Kasumi-1 (cell line): ENCODE measurements at places on chromosomes 5 and 9.

- no peak for DNase-seq
These were observed 101.5 kb downstream of the DEPDC1B start for GRCh38 chr5:60598424-60598823.

- no peak for DNase-seq
These were observed 269.7 kb downstream of the ISL1 start for GRCh38 chr5:51652980-51653379.

GRCh38 chr5:79111387-79111959 lies at the start of gene BHMT:
Gene BHMT, plus strand, starts transcription at chr5:79111809. Its CDS starts 77 bp downstream, at chr5:79111886.
- no peak for DNase-seq

DNA sequence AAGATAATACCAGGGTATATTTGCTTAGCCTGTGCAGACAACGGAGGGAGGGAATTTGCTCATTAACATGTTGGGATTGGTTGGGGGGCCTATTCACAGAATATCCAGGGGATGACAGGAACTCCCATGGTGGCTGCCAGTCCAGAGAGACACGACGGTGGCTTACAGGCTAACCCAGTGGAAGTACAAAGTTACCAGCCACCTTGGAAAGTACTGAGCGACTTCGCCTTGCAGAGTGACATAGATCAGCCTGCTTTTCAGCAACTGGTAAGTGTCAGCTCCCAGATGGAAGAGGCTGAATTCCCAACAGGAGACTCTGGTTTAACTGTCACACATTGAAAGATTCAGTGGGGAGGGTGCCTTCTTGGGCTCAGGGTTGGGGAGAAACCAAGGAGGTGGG lies 7.9 kb downstream of the ISL1 start:
- DNase-seq = no peak

- DNase-seq = no peak
These were observed 1.3 kb upstream of the EXOSC2 start for GRCh38 chr9:130692321-130692720.

DNA sequence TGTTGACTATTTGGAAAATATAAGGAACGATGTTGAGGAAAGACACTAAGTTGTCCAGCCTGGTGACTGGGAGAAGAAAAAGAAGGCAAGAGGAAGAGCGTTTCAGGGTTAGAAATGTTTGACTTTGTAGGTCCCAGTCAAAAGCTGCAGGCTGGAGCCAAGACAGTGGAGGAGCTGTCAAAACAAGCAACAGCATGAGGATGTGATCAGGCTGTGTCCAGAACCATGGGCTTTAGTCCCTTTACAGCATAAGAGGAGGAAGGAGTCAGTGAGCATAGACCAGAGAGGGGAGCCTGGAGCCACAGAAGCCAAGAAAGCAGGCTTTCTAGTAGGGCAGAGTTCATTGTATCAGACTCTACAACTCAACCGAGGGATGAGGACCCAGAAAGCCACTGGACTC lies 658.5 kb downstream of the BNC2 start:
- no peak for DNase-seq

DNA sequence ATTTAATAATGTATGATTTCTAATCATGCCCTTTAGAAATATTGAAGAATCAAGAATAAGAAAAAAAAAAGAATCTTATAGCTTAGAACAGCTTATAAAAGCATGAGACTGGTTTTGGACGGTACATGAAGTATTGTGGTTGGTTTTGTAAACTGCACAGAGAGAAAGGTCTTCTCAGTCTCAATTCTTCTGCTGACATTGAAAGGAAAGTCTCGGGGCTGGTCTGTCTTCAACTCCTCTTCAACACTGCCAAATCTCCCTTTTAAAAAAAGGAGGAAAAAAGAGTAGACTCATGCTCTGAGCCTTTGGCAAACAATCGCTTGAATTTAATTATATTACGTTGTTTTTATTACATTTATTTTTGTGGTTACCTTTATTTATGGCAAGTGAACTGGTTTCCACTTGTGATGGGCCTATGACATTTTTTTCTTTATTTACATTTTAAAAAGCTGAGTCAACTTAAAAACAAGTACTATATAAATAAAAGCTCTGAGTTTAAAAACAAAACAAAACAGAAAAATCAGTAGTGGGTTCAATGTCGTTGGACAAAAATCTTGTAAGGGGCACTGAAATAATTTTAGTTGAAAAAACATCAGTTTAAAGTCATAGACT lies 32.8 kb upstream of the EBF1 start:
- DNase-seq = no peak

DNA sequence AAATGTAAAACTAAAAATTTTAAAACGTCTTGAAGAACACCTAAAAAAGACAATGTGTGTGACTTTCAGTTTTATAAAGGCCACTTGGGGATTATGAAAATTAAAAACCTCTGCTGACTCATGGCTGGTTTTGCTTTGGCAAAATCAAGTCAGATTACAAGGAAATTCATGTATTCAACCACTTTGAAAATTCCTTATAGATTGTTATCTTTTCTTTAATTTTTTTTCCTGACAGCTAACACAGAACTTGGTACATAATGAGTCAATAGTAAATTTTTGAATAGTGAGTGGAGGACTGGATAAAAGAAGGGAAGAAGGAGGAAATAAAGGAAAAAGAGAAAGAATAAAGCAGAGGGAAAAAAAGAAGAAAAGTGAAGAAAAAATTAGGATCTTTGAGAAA lies 1774.7 kb upstream of the ACO1 start:
- DNase-seq = no peak

GRCh38 chr5:178218237-178218776 lies 14.0 kb downstream of the HNRNPAB start:
- DNase-seq = no peak

GRCh38 chr5:88203981-88204750 lies 64.5 kb downstream of the TMEM161B start:
- DNase-seq = no peak

DNA sequence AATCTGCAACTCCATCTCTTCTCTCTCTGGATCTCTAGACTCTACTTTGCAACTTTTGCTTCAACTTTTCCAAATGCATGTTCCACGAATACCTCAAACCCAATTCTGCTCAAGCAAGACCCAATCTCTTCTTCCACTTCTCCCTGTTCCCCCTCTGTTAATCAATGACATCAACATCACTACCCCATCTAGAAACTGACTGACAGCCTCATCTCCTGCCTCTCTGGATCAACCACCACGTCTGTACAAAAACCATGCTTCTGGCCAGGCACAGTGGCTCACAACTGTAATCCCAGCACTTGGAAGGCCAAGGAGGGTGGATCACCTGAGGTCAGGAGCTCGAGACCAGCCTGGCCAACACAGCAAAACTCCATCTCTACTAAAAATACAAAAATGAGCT lies 12.2 kb downstream of the GLDC start:
- DNase-seq = no peak

DNA sequence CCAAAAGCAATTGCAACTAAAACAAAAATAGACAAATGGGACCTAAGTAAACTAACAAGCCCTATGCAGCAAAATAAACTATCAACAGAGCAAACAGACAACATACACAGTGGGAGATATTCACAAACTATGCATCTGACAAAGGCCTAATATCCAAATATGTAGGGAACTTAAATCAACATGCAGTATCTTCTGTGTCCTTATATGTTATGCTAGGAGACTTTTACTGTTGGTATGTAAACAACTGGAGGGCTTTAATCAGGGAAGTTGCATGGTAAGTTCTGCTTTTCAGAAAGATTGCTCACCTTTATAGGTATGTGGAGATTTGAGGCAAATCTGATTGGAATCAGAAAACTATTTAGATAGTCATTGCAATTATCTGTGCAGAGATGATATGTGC lies 461.2 kb upstream of the RIOK2 start:
- no peak for DNase-seq

DNA sequence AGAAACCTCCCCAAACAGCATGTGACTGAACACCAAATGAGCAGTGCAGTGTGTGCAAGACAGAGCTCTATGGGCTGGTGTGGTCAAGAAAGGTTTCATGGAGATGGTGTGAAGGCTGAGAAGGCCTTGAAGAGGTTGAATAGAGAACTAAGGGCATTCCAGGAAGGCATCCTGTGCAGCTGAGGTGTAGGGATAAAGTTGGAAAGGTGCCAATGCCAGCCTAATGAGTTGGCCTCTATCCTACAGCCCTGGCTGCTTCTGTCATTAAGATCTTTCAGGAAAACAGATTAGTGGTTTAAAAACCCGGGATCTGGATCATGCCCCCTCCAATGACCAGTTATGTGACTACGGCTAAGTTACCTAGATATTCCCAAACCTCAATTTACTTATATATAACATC lies 4.0 kb downstream of the HDAC3 start:
- no peak for DNase-seq

DNA sequence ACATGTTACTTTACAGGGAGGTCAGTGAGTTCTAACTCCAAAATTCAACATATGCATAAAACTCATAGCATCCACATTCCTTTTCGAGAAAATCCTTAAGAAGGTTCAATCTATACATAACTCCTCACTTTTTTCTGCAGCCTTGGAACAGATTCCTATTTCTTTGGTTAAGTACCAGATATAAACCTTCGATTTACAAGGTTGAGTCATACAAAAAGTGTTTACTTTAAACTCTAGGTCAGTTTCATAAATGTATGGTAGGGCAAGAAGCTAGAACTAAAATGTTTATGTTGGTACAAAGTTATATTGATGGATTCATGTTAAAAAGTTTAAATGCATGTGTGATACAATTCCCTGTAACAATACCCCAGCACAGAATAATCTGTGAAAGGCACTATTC lies 19.4 kb downstream of the CDKN2AIPNL start:
- no peak for DNase-seq

DNA sequence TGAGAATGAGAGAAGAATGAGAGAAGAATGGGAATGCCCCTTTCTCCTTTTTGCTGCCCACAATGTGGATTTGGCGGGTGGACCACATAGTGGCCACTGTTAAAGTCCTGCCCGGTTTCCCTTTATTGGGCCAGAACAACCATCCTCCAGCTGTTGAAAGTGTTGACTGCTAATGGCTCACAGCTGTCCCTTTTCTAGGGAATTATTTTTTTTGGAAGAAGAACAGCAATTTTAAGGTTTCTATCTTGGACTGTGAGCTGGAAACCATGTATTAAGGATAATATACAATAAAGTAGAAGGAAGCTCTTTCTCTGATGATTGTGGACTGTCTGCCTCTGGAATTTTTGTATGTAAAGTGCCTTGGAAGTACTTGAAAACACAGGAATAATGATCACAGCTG lies 185.9 kb downstream of the DMRT2 start:
- DNase-seq = no peak

- no peak for DNase-seq
These were observed 58.3 kb upstream of the AKNA start for GRCh38 chr9:114446036-114446435.

DNA sequence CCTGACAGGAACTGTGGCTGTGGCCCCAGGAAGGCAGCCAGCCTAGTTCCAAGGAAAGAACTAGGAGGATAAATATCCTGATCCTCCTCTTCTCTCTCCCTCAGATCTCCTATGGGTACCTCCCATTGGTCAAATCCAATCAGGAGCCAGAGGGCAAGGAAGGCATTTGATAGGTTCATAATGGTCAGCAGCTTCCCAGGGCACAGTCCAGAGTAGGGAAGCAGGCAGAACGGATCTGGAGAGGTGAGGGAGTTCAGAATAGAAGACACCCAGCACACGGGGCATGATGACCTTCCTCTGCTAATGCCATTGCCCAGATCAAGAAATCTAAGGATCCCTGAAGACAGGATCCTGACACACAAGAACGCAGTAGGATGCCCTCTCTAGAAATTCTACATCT lies 8.6 kb downstream of the ABLIM3 start:
- no peak for DNase-seq

GRCh38 chr5:172710676-172711075 lies 60.3 kb downstream of the DUSP1 start:
- no peak for DNase-seq

DNA sequence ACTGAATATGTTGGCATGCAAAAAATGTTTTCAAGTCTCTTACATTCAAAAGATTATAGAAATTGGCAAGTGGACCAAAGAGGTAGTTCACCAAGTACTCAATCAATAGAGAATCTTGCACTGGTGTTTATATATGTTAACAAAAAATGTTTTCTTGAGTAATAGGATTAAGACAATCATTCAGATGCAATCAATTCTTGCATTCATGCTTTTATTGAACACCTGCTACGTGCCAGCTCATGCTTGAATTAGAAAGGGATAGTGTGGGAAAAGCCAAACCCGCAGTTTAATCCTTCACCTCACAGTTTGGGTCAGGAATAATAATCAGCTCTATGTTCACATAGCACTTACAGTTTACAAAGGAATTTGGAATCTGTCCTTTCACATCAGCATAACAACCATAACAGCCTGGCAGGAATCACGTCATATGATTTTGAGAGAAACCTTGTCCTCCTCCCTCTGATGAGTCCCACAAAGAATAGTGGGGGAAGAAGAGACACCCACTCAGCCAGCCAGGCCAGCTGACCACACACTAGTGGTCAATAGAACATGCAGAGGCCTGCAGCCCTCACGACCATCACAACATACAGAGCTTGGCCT lies 36.8 kb upstream of the FRRS1L start:
- no peak for DNase-seq

DNA sequence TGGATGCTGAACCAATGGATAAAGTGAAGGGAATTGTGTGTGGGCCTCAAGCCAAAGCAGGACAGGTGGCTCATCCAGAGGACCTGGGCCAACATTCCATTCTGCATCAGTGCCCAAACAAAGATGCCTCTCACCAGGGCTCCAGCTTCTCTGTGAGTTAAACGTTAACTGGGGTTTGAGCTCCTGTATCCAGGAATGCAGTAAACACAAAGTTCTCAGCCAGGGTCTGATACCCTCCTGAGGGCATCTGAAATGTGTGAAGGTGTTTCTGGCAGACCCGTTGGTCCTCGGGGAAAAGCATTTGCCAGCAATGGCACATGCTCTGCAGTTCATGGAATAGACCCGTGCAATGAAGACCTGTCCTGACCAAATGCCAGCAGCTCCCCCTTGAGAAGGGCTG lies 33.9 kb upstream of the AOPEP start:
- no peak for DNase-seq

DNA sequence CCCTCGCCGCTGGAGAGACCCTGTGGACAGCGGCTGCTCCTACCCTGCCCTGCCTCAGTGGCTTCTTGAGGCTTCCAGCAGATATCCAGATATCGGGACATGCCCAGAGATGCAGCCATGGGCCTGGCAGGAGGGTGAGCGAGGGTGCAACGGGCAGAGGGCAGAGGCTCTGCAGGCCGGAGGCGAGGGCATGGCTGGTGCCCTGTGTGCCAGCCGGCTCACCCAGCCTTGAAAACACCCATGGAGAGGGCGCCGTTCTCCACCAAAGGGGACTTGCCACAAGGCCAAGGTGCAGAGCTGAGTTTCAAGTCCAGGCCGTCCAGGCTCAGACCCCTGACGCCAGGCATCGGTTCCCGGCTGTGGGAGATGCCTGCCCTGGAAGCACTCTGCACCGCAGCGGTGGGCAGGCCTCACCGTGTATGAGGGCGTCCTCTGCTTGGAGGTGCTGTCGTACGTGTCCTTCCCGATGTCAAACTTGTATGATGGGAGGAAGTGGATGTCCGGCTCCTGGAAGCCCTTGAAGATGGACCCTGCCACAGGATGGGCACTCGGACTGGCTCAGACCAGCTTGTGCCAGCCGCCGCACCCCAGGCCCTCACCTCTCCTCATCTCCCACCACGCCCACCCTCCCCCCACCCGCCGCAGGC lies 8.9 kb downstream of the INPP5E start:
- DNase-seq = no peak
